BJ (cell line): ENCODE measurements at places on chromosomes 2 and 18.
A peak's percentile ranks its signal among the peaks of the same experiment; 100 is the strongest.

DNA sequence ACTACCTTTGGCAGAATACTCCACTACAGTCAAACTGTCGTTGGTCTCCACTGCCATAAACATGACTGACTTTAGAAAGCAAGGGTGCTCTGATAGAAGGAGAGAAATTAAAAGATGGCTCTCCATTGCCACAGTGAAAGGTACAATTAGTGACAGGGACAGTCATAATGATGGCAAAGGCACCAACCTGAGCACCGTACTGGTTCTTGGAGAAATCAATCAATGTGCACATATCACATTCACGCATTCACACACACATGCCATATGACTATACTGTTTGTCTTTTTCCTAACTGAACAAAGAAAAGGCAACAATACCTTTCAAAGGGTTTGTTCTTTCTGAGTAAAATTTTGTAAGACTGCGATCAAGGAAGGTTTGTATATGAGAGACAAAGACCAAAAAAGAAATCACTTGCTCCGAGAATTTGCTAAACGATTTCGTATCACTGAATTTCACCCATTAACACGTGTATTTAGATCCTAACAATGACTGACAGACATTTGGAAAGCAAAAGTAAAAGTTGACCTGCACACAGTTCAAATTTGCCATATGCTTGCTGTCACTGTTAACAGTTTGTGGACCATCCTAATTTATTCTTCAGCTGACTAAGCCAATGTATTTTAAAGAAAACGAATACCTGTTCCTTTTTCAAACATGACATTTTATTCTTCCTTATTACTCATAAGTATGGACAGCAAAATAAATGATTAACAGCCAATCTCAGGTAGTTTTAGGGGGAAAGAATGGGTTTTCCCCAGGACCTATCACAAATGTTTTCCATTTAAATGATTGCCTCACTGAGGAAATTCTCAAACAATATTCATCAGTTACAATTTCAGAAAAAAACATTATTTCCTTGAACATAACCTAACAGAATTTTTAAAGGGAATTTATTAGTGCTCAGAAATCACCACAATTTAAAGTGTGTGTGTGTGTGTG, 644.4 kb downstream of the ZEB2 start:
- no peak for DNase-seq

DNA sequence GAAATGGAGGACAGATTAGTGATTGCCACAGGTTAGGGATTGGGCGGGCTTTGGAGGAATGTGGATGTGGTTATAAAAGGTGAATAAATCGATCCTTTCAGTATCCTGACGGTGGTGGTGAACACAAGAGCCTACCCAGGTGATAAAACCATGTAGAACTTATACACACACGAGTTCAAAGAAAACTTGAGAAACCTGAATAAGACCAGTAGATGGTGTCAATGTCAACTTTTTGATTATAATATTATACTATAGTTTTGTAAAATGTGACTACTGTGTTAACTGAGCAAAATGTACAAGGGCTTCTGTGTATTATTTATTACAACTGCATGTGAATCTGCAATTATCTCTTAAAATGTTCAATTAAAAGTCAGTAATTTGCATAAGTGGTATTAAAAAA, 136.3 kb downstream of the ERBB4 start:
- no peak for DNase-seq

DNA sequence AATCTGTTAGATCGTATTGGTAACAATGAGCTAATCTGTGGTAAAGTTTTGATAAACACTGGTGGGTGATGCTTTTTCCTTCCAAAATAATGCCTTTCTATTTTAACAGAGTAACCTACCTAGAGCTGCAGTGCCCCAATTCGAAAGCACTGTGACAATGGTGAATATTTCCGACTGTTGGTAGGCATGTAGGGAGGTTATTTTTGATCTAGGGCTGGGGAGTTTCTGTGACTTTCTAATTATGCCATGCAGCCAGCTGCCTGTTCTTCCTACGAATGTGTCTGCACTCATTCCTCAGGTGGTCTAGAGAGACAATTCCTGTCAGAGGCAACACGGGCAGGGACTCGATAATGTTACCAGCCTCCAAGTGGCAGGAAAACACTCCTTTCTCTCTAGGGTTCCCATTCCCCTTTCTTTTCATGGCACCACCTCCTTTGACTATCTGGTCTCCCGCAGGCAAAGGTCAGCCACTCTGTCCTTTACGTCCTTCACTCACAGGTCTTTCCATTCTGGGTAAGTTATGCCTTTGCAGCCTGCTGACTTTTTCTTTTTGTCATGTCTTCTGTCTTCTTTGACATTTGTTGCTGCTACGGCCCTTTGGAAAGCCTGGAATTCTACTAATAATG, 167.2 kb upstream of the MGAT5 start:
- no peak for DNase-seq

- DNase-seq, result no peak
Observed at GRCh38 chr2:238344517-238344916, 24.2 kb downstream of the TRAF3IP1 start.

DNA sequence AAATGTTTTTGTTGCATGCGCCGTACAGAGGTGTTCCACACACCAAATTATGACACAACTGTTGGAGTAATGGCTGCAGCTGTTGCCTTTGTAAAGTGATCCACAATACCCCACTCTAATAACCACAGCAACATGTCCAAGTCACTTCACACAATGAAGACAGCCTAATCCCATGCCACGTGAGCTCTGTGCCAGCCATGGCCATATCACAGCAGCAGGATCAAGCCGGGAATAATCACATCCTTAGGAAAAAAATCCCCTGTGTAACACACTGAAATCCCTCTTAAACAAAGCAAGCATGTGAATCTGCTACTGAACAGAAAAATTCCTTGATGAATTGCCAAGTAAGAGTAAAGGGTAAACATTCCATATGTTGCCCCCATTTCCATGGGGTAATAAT, 179.5 kb upstream of the PARD3B start:
- no peak for DNase-seq

- DNase-seq, result no peak
Observed at GRCh38 chr2:15766911-15767597, 173.3 kb upstream of the MYCN start.

GRCh38 chr18:56487801-56488200, 150.6 kb downstream of the TXNL1 start:
- DNase-seq, result no peak

GRCh38 chr2:133025004-133025403, 355.0 kb upstream of the LYPD1 start:
- DNase-seq, result no peak

DNA sequence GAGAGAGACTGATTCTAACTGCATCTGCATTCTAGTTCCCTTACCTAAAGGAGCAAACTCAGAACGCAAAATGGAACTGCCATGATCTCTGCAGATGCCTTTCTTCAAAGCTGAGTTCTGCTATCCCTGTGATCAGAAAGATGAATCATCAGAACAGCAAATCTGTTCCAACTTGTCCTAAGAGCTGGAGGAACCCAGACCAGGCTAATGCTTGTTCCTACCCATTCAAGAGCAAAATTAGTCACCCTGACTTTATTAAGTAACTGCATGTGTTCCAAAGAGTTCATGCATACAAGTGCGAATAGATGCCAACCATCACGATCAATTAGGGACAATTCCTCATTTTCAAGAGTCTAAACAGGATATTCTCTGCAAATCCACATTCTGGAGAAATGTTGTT, 46.5 kb downstream of the MBP start:
- DNase-seq, result peak; percentile 76

DNA sequence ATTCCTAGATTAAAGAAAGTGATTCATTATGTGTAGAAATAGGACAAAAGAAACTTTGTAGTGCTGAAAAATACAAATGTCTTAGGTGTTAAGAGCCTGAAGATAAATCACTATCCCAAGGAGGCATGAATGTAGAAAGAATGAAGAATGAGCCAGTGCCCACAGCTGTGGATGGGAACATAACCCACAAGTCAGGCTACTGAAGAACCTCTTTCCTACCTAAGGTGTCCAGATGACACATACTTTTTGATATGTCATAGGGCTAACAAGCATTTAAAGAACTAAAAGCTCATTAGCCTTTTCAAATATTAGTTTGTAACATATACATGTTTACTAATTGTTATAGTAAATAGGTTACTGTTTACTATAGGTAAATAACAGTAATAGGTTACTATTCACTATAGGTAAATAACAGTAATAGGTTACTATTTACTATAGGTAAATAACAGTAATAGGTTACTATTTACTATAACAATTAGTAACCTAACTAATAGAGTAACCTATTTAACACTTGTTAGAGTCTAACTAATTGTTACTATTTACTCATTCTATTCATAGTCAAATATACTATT, 275.0 kb upstream of the KYNU start:
- DNase-seq, result no peak
